ENCODE measurements at places on chromosomes 6 and 20.

DNA sequence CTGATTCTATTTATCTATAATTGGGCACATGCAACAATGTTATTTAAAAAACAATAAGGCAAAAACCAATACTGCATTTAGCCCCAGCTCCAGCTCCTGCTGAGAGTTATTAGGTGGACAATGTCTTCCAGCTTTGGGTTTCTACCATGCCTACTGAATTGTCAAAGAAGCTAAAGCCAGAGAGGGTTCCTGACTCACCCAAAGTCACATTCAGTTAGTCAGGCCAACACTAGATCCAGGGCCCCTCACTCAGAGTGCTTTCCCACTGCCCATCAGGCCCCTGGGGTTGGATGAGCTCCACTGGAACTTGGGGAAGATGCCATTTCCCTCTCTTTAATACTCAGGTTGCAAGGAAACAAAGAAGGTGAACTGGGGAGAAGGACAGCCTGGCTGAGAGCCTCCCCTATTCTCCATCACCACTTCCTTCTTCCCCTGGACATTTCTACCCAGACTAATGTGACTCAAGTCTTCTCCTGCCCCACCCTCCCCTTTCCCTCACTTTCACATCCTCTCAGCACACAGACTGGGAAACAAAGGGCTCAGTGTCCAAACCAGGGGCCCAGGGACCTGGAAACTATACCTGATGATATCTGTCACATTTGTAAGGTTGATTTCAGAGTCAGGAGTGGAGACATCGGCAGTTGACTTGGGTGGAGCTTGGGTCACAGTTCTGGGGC, 6.0 kb downstream of the TREM1 start:
- no peak for DNase-seq

DNA sequence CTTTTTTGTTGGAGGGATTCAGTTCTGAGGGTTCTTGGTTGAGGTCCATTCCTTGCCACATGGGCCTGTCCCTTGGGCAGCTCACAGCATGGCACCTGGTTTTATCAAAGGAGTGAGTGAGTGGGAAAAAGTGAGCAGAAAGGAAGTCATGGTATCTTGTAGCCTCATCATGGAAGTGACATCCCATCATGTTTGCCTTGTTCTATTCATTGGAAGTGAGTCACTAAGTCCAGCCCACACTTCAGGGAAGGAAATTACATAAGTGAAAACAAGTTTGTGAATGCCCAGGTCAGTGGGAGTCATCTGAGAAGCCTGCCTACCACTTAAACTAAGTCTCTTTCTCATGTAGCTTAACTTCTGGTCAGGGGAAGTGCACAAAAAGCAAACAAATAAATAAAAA, 32.8 kb upstream of the ZNFX1 start:
- DNase-seq = no peak

DNA sequence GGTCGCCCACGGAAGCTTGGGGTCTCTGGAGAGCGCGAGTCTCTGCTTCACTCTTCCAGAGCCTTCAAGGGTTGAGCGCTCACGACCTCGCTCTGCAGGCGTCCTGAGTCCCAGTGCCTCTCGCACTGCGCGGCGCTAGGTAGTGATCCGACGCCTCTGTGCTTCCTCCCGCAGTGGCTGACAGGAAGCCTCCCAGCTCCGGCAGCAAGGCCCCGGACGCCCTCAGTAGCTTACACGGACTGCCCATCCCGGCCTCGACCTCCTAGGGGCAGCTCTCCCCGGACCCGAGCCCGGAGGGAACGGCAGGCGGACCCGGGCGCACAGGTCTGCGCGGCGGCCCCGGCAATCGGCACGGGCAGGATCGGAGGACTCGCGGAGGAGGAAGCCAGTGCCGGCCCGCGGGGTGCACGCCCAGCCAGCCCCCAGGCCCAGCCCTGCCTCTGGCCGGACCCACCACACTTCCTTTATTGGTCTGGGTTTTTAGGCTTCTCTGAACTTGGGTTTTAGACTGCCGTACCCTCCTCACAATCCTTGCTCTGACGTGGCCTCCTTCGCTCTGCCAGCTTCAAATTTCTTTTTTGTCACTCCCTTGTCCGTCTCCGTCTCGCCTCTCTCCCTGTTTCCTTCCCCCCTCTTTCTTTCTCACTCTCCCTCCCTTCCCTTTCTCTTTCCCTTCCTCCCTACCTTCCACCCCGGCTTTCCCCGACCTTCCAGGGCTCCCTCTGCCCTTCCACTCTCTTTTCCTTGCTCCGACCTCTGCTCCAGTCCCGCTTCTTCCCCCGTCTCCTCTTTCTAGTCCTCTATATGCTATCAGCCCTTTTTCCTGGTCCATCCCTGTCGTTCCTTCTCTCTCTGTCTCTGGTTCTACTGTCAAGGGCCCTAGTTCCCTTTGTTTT, 9.1 kb downstream of the PAX1 start:
- DNase-seq = no peak

- DNase-seq = no peak
Observed at GRCh38 chr20:22159276-22159675, 425.1 kb downstream of the FOXA2 start.

GRCh38 chr6:157693867-157694266, 129.2 kb upstream of the SNX9 start:
- no peak for DNase-seq

- no peak for DNase-seq
Observed at GRCh38 chr6:95596021-95596420, 18.7 kb downstream of the MANEA start.
